A172 (cell line): ENCODE measurements at places on chromosomes 13 and 19. TPM values are rescaled to one million over a fixed set of nuclear protein-coding genes. Genes with fewer than 3 reads are reported as not detected.
A peak's percentile ranks its signal among the peaks of the same experiment; 100 is the strongest.

Gene INSL3
- total RNA-seq = not detected in 2 replicates

Gene IFNL1
- not detected in 2 replicates for total RNA-seq

Gene SPACA4
- not detected in 2 replicates for total RNA-seq

Gene ZNF730
- 1.4 and 2.5 TPM in 2 replicates for total RNA-seq

Gene ZNF442
- 1.9 and 2.4 TPM in 2 replicates for total RNA-seq

Gene SIGLEC11
- total RNA-seq = not detected in 2 replicates

Gene ZFP82
- total RNA-seq = not detected in 2 replicates

Gene NANOS3
- not detected in 2 replicates for total RNA-seq

DNA sequence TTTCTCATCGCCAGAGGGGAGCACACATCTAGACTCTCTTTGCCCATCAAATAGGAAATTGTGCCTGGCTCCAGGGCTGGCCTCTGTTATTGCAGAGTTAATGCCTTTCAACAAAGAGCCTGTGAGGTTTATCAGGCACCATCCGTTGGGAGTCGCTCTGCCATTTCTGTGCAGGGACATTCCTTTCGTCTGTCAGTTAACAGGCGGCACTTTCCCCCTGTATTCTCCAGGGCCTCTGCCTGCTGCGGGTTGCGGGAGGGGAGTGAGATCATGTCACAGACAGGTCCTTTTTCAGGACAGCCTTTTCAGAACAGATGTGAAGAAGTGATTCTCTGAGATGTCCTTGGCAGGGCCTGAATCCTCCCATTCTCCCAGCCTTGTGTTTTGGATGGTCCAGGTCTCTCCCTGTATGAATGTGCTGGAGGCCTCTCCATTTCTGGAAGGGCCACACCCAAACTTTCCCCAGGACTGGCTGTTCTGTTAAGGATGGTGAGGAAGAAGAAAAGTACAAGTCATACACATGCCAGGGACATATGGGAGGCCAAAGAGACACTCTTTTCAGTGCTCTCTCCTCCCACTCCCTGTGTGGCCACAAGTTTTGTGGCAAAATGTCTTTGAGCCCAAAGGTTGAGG is 14.9 kb downstream of the SERP2 start:
- no peak for DNase-seq

GRCh38 chr19:21698215-21698614 is 69.2 kb downstream of the ZNF100 start:
- DNase-seq = peak; percentile 3

DNA sequence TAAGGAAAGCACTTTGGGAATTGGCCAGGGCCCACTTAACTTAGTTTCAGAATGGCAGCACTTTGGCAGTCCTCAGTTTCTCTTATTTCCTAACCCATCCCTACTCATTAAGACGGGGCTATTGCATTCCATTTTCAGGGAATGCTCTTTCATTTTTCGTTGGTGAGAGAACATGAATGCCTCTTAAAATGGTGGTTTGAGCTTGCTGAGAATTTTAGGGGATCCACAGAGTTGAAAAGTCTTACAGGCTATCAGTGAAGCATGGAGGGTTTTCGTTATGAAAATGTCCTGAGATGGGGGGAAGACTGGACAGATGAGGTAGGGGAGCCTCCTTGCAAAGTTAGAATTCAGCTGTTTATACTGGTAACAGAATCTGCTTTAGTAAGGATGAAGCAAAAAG is 71.4 kb downstream of the LRCH1 start:
- DNase-seq = no peak

DNA sequence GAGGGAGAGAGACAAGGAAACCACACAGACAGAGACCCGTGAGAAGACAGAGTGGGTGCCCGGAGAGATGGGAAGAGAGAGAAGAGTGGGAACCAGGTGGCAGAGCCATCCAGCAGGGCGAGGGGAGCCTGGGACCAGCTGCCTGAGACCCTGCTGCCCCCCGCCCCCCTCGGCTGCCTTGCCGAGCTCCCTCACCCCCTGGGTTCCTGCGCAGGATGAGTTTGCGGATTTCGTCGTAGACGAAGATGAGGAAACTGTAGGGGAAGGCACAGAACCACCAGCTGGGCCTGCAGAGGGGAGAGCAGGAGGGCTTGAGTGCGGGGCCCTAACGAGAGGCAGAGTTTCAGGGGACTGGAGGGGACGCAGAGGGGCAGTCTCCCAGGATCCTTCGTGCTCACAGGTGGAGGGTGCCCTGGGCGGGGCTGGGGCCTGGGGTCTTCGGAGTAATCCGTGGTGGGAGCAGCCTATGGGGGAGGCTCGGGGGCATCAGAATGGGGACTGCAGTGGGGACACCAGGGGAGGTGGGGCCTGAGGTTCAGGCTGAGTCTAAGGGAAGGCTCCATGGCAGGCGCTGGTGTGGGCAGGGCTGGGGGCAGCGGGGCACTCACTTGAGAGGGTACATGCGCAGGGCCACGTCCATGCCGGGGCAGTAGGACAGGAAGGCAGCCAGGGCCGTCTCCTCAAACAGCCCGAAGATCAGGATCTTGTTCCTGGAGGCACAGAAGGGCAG is 8.1 kb upstream of the RABAC1 start:
- DNase-seq = no peak

GRCh38 chr13:34757441-34757840 is 184.6 kb upstream of the NBEA start:
- no peak for DNase-seq

GRCh38 chr19:11045536-11045935 is 43.7 kb upstream of the LDLR start:
- no peak for DNase-seq

DNA sequence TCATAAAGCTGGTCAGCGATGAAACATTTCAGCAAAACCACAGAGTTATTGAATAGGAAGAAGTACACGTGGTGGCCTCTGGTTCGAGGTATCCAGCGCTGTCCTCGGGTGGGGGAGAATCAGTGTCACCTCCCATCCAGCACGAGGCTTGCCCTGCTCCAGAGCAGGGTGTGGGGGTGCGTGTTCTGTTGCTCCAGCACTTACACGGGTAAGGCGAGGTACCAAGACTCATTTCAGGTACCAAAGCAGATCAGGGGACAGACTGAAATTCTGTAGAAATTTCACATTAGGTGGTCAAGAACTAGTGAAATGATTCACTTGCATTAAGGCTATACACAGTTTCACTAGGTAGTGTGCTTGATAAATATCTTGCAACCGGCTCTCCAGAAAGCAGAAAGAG is 164.2 kb upstream of the SOX1 start:
- DNase-seq = no peak

DNA sequence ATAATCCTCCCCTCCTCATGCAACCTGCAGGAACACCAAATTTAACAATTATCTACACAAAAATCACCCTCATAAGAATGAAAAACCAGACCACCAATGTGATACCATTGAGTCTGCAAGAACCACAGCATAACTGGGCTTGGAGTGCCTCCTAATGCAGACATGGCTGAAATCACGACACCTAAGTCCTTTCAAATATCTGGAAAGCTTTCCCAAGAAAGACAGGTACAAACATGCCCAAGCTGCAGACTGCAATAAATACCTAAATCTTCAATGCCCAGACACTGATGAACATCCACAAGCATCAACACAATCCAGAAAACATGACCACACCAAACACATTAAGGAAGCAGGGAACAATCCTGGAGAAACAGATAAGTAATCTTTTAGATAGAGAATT is 417.1 kb downstream of the LMO7 start:
- DNase-seq = no peak

GRCh38 chr19:34664870-34665269 is 12.1 kb downstream of the SCGB2B2 start:
- DNase-seq = no peak

GRCh38 chr13:62613819-62614218 is 1198.2 kb upstream of the PCDH20 start:
- no peak for DNase-seq

DNA sequence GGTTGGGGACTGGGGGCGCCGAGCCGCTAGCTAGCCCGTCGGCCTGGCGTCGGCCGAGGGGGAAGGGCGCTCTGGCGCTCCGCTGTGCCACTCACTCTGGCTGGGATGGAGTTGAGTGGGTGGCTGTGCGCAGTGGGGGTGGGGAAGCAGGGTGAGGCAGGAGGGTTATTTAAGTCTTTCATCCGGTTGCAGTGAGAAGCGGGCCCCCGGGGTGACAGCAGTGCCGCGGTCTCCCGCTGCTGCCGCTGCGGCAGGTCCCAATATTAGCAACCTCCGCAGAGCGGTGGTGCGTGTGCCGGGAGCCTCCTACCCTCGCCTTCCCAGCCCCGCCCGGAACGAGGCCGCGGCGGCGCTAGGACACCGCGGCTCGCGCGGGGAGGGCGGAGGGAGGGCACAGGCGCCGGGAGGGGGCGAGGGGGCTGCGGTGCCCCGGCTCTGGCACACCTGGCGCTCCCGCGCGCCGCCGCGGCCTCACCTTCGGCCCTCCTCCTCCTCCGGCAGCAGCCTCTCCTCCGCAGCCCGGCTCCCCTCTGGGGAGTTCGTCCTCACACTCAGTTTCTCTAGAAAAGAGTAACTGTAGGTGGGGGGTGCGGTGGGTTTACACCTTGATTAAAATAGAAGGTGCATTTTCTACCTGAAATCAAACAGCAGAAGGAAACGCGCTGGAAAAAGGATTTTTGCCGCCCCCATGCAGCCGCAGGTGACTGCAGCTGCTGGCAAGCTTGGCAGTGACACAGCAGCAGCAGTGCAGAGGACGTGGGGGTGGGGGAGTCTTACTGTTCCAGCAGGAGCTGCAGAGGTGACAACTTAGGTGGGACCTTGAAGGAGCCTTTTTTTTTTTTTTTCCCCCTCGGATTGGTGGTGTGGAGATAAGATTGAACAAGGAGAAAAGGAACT is 4.5 kb downstream of the FGF9 start:
- no peak for DNase-seq

GRCh38 chr13:42807241-42807640 is 25.9 kb downstream of the FAM216B start:
- DNase-seq = no peak

DNA sequence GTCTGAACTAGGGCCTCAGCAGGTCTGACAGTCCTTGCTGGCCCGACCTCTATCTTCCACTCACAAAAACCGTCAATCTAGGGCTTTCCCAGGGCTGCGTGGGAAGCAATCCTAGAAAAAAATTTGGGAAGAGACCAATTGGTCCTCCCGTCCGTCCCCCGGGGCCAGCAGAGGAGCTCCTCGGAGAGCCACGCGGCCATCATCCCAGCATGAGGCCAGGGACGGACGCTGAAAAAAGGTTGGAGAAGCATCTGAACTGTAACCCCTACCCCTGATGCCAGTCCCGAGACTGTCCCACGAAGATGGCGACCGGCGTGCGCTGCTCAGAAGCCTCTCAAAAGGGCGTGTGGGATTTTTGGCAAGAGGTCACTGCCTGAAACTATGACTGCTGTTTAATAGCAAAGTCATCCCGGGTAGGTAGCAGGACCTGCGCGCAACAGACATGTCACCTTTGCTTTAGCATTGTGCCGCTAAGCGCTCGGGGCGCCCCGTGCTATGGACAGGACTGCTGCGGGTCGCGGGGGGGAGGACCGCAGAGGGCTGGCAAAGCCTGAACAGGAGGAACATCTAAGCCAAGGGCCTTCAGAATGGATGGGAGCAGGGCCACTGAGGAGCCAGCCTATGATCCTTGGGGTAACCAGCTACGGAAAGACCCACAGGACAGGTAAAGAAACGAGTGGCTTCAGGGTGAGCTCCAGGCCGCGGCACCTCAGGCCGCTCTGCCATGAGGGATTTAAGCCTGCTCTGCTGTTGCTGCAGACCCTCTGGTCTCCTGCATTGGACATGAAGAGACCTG is 10.6 kb downstream of the AKAP8 start:
- no peak for DNase-seq

GRCh38 chr13:98521461-98522247 is 55.3 kb downstream of the STK24 start:
- no peak for DNase-seq

GRCh38 chr13:24614306-24615080 is 65.7 kb upstream of the ATP12A start:
- no peak for DNase-seq

DNA sequence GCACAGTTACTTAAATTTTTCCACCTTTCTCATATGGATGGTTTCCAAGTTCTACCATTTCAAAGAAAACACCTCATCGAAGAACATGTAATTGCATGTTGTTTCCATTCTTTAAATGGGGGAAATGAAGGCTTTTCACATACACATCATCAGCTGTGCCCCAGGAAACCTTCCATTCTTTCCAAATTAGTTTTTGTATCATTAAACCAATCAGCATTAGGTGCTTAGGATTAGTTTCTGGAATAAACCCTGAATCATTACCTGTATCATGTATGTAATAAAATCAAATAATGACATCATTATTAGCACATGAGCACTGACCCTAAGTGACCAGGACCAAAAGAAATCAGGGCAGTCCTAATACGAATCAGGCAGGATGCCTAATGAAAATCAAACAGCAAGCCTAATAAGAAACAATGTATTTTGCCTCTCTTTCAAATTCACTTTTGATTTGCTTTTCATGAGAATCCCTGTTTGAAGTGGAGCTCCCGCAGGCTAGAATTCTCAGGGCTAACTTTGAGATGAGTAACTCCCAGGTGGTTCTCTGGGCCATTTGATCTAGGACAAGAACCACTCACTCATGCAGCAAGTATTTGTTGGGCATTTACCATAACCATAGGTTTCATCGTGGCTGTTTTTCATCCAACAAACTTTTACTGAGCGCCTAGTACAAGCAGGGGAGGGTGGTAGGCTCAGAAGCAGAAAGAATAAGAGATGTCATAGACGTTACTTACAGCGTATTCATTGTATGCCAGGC is 89.2 kb downstream of the MZT1 start:
- no peak for DNase-seq

DNA sequence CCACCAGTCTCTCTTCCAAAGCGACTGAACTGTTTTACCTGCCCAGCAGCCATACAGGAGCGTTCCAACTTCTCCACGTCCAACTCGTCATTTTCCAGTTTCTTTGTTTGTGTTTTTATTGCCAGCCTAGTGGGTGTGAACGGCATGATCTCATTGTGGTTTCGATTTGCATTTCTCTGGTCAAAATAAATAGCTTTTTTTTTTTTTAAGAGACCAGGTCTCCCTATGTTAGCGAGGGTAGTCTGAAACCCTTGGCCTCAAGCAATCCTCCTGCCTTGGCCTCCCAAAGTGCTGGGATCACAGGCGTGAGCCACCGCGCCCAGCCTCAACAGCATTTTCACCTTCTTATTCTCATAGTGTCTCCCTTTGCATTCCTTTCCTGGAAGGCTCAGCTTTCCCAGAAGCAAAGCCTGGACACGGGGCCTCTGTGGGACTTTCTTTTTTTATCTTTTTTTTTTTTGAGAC is 4.2 kb upstream of the JSRP1 start:
- peak; percentile 70 for DNase-seq

DNA sequence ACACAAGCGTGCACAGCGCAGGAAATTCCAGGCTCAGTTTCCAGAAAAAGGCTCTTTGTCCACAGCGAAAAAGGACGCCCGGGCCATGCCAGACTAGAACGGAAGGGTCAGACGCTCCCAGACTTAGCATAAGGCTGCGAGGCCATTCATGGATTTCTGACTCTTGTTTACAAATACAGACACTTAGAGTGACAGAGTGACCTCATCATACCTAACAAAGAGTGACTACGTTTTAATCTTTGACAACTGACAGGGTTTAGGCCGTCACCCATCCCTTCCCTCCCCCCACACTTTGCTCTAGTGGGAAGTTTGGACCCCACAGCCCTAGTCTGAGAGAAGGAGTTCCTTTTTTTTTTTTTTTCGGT is 418 bp upstream of the ZNF709 start:
- DNase-seq = peak; percentile 5
